Renal cortical epithelial cell (primary cell): ENCODE measurements at places on chromosomes 5 and 9.
A peak's percentile ranks its signal among the peaks of the same experiment; 100 is the strongest.

DNA sequence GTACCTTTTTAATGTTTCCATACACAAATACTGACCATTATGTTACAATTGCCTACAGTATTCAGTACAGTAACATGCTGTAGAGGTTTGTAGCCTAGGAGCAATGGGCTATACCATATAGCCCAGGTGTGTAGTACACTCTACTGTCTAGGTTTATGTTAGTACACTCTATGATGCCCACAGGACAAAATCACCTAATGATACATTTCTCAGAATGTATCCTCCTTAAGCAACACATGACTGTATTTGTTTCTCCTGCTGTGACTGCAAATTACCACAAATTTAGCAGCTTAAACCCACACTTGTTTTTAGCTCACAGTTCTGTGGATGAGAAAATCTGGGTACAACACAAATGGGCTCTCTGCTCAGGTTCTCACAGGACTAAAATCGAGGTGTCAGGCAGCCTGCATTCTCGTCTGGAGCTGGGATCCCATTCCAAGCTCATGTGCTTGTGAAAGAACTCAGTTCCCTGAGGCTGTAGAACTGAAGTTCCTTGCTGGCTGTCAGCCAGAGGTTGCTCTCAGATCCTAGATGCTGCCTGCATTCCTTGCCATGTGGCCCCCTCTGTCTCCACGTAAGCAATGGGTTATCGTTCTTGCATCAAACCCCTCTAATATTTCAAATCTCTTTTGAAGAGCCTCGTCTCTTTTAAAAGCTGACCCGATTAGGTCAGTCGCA is 38.6 kb upstream of the PIK3R1 start:
- DNase-seq, result no peak

DNA sequence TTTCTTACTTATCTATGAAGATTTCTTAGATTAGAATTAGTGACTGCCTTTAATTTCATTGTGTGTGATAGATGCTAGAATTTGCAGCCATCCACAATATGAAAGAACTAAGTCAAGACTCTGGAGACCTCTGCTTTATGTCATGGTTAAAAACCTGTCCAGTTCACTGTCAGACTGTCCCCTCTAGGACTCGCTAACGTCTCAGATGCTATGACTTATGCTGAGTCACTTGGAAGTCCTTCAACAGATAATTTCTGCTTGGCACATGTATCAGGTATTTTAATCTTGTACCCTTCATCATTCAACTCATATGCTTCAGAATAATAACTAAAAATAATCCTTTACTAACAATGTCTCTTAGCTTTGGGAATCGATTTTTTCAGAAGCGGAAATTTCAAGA is 230.5 kb upstream of the DMAC1 start:
- DNase-seq, result no peak

- DNase-seq, result no peak
Observed at GRCh38 chr9:134152488-134152887, 11.9 kb downstream of the RNU6ATAC start.

- DNase-seq, result peak; percentile 53
Observed at GRCh38 chr5:171418316-171418981, 998 bp upstream of the FGF18 start.

DNA sequence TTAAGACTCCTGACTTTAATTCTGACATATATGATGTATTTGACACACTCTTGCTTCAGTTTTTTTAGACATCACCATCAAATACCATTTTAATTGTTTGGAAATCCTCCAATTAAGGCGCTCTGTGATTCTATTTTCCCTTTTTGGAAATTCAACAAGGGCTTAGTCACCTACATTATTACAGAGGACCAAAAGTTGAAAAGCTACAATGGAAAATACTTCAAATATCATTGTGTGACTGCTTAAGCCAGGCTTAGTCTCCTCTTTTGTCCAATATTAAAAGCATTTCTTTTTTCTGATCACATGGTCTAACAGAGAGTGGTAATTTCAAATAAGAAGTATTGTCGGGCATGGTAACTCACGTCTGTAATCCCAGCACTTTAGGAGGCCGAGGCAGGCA is 160.3 kb downstream of the CEMIP2 start:
- no peak for DNase-seq

DNA sequence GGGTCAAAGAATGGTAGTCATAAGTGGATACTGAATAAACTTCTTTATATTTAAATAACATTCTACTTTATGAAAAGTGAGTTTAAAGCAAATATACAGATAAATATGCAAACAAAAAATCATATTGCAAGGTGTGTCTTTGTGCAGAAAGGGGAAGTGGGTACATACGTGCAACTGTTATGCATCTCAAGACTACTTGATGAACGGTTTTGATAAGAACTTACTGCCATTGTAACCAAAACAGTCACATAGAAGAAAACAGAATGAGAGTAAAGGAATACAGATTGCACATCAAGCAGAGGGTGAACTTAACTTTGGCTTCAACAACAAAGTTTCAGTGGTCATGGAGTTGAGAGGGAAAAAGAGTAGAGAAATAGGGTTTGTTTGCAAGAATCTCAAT is 9.9 kb downstream of the CAMK4 start:
- DNase-seq, result no peak

GRCh38 chr5:7770436-7770835 is 80.5 kb downstream of the CFAP90 start:
- DNase-seq, result no peak

DNA sequence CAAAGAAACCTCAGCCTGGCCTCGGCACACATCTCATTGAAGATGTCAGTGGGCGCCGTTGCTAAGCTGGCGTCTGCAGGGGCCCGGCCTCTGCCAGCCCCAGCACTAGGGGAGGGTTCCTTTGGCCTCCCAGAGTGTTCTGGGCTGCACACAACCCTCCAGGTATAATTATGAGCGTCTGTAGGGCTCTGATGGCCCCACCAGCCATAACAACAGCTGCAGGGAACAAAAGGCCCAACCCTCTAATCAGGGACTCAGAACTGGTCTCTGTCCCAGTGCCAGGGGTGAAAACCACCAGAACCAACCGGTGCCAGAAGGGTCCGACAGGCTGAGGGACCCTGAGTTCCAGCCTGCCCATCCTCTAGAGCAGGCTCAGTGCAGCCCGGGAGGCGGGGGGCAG is 39.5 kb upstream of the SLC12A7 start:
- no peak for DNase-seq

DNA sequence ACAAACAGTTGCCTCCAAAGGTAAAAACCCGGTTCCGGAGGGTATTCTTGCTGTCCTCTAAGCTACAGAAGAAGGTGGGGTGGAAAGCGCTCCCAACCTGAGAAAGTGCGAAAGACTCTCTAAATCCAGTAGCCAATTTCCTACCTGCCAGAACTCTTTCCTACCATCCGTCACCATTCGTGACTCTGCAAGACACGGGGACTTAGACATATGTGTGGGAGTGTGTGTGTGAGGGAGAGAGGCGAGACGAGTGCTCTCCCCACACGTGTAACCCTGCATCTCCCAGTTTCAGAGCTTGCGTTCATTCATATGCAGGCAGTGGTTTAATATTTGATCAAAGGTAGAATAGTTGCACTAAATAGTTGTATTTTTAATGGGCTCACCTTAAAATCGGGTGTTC is 473 bp upstream of the GABRA1 start:
- DNase-seq, result no peak

DNA sequence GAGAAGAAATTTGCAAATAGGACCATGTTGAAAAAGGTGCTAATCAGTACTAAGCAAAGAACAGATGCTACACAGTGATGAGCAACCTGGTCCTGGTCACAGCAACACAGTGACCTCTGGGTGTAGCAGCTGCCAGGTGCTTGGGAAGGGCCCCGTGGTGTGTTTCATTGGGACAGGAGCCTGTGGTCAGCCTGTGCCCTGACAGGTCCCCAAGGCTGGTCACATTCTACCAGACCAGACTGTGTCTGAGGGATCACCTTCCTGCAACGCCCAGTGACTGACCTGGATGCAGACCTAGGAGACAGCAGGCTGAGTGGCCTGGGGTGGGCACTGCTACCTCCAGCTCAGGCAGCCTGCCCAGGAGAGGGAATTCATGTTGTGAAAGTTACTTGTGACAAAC is 54.8 kb upstream of the FAM120AOS start:
- DNase-seq, result no peak

DNA sequence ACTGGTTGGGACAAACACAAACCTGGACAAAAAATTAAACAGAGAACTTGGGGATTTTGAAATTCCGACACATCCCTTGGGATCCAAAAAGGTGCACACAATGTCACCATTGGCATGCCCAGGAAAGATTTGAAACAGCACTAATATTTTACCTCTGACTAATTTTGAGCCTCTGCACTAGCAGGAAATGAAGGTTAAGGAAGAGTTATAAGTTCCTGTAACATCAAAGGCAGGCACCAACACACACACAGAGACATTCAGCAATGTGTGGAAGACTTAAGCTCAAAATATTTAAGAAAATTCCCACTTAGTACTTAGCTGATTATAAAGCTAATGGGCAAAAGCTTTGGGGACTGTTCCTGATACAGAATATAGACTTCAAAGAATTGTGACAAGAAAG is 247.0 kb downstream of the CDH9 start:
- DNase-seq, result no peak

DNA sequence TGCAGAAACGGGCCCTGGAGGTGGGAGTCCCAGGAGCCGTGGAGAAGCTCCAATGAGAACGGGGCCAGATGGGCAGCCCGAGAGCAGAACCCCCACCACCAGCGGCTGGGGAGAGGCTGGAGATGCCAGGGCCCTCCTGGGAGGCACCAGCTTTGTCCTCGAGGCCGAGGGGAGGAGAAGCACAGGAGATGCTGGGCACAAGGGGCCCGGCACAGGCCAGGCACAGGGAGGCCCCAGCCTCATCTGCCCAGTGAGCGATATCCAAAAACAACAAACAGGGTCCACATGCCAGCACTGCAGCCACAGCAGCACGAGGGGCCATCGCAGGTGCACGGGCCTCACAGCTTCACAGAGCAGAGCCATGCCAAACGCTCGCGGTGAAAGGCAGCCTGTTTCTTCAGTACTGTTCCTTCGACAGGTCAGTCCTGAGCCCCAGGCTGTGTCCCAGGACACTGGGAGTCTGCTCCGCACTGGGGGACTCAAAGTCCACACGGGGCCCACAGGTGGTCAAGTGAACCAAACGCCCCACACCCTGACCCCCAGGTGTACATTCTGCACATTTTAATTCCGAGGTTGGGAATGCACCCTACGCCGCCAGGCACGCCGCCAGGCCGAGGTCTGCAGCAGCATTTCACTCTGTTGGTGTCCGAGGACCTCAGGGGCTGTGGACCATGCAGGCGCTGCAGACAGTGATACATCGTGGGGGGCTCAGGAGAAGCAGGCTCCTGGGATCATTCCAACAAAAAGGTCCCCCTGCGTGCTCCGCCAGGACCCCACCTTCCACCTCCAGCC is 9.5 kb downstream of the LPCAT1 start:
- DNase-seq, result no peak

- DNase-seq, result no peak
Observed at GRCh38 chr9:88646539-88647300, 111.7 kb downstream of the NXNL2 start.

DNA sequence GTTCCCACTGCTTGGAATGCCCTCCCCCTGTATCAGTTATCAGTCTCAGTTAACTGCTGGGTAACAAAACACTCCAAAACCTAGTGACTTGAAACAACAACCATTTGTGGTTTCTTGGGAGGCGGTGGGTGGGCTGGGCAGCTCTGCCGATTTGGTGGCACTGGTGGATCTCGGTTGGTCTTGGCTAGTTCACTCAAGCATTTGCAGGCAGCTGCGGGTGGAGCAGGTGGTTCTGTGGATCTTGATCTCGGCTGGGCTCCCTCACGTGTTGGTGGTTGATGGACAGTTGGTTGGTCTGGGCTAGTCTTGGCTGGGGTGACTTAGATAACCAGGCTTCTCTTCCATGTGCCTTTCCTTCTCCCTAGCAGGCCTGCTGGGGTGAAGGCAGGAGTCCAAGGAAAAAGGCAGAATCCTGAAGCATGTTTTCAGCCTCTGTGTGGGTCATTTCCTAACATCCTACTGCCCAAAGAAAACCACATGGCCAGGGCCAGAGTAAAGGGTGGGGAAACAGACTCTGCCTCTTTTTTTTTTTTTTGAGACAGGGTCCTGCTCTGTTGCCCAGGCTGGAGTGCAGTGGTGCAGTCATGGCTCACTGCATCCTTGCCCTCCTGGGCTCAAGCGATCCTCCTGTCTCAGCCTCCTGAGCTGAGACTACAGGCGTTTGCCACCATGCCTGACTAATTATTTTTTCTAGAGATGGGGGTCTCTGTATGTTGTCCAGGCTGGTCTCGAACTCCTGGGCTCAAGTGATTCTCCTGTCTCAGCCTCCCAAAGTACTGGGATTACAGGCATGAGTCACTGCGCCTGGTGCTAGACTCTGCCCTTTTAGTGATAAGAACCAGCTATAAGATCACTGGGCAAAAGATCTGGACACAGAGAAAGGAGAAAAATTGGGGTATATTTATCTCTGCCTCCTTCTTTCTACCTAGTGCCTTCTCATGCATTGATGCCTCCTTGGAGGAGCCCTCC is 183.7 kb downstream of the RGS3 start:
- DNase-seq, result no peak

- DNase-seq, result peak; percentile 22
Observed at GRCh38 chr9:89778100-89779090, 173.6 kb downstream of the GADD45G start.

- DNase-seq, result no peak
Observed at GRCh38 chr9:115032296-115032695, 85.7 kb downstream of the TNC start.

GRCh38 chr9:9951556-9952160 is 661.1 kb downstream of the PTPRD start:
- no peak for DNase-seq

GRCh38 chr9:16485160-16485559 is 385.3 kb downstream of the BNC2 start:
- no peak for DNase-seq

GRCh38 chr5:15105799-15106393 is 234.3 kb upstream of the ANKH start:
- DNase-seq, result peak; percentile 39

DNA sequence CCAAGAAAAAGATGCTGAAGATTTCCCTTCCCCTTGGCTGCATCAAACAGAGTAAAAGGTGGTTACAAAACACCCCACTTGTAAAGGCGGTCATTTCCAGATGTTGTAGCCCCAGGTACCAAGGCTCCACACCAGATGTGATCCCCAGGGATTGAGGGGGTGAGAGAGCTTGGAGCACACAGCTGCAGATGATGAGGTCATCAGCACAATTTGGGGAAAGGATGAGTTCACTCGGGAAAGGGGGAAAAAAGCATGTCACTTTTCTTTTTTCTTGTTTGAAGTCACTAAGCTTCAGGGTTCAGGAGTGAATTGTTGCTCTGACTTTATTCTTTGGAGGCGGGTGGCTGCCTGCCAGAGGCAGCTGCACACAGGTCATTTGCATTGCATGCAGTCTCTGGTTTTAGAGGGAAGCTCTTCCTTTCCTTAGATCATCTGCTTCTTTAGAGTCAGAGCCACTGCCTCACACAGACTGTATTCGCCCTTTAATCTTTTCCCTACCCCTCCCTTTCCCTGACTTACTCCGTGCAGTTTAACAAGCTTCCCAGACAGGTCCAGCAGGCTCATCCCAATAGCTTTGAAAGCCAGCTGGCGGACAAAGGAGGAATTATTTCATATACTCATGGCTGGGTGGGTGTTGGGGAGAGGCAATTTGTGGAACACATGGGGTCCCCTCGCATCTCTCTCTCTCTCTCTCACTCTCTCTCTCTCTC is 409.3 kb upstream of the SLC24A2 start:
- DNase-seq, result no peak

- DNase-seq, result no peak
Observed at GRCh38 chr5:15256485-15256884, 243.5 kb upstream of the FBXL7 start.
